CMK (cell line): ENCODE measurements at places on chromosomes 3 and 15.

DNA sequence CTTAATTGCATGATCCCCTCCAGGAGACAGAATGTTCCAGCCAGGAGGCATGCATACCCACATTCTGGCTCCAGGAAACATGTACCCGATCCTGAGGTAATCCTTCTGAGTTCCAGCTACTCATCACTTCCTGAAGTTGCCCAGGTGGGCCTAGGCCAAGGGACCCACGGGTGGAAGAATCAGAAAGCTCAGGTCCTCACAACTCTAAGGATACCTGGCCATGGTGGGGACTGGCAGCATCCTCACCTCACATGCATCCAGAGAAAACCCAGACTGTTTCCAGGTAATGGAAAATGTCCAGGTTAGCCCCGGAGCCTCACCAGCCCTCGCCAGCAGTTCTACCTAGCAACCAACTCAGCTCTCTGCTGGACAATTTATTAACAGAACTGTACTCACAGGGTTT is 78.2 kb downstream of the DAPK2 start:
- no peak for DNase-seq

- no peak for DNase-seq
Measured at GRCh38 chr3:194925614-194926013, 239.9 kb downstream of the FAM43A start.

- no peak for DNase-seq
Measured at GRCh38 chr3:160649596-160649995, 27.4 kb upstream of the ARL14 start.

- DNase-seq, result no peak
Measured at GRCh38 chr15:68775671-68776476, 44.8 kb downstream of the ANP32A start.

DNA sequence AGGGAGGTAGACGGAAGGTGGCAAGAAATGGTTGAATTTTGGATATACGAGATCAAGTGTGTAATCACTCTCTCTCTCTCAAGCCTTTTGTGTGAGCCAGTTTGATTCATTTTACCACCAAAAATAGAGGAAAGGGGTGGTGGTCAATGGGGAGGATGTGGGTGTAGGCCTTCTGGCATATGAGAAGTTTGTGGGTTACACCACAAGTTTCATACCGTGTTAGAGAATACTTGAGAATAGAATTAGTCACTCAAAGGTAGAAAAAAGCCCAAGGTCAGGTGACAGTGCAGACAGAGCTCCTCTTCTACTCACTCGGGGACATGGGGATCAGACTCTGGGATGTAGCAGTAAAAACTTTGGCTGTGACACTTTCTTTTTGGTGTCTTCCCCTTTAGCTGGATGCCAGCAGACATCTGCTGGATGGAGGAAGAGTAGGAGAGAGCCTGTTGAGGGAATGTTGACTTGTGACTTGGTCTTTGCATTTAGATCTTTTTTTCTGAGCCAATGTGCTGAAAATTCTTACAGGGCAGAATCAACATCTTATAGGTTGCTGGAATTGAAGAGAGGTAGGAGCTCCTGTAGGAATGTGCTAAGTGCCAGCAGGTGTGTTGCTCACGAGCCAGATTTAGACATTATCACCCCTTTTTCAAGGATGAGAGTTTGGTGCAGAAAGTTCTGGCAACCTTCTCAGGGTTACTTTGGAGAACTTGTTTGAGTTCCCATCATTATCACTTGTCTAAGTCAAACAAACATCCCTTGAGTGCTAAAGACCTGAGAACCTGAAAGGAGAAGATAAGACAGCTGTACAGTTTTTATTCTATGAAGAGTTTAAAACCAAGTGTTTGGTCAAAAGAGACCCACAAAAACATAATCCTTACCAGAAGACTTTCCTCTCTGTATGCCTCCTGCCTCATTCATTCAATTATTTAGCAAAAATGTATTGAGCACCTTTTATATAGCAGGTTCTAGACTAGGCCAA is 43.9 kb upstream of the RYK start:
- no peak for DNase-seq

DNA sequence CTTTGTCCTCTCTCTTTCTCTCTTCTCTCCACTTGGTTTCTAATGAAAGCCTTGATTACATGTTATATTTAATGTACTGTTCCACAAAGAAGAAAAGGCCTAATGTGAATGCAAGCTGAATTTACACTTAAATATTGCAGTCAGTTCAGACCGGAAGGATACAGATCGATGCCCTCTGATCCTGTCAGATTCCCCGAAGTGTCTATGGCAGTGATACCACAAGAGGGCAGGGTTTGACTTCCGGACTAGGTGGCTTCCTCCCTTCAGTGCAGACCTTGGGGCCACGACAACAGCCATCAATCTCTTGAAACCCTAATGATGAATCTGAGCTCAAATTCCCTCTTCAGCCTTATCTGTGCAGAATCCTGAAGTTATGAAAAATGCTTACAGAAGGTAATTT is 29.5 kb downstream of the AGTR1 start:
- DNase-seq, result no peak

DNA sequence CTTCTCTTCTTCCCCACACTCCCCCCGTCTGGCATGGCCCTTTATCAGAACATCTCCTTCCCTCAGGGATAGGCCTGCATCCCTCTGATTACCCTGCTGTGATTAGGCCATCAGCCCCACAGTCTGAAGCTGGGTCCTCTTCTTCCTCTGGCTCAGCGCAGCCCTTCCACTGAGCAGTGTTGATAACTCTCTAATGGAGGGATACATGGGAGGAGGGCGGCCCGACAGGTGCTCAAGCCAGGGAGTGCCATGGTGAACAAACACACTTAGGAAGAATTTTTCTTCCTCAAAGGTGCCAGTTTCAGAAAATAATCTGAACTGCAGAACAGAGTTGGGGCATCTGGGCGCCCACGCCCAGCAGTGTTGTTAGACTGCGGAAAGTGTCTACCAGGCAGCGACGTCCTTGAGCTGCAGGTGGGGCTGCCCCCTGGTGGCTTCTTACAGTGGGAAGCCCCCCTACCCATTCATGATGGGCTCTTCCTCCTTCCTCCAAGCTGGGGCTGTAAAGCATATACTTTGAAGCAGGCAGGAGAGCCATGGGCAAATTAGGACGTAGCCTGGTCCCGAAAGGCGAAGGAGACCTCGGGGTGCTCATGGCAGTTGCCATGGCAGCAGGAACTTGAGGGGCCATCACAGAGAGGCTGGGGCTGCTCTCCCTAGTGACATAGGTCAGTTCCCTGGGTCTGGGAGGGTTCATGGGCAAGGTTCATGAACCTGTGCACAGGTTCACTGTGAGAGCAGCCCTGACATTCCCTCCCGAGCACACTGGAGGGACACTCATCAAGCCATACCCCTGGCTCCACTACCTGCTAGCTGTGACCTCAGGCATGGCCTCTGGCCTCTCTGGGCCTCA is 33.2 kb upstream of the NR2C2 start:
- DNase-seq, result no peak

DNA sequence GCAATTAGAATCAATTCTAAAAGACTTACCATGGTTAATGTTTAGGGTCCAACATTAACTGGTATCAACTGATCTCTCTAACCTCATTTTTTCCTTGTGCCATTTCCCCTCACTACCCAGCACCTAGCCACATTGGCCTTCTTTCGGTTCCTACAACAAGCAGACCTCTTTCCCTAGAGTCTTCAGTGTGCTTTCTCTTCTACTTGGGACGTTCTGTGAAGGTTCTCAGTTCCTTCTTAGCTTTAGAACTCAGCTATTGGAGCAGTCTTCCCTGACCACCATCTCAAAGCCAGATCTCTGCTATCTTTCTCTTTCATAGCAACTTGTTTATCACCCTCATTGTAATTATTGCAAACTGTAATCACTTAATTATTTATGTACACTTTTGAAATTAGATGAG is 31.5 kb upstream of the MINDY4B start:
- no peak for DNase-seq

GRCh38 chr3:71583566-71584393 is at the start of gene FOXP1:
TSS of gene FOXP1 (minus strand) at chr3:71583728. CDS start at chr3:71198381, 385,347 bp downstream.
- peak; percentile 66 for DNase-seq

- no peak for DNase-seq
Measured at GRCh38 chr3:150545419-150546225, 674 bp downstream of the SERP1 start.

- DNase-seq, result no peak
Measured at GRCh38 chr3:29880809-29881208, 599.9 kb downstream of the RBMS3 start.

GRCh38 chr15:74788683-74789151 is 6.8 kb downstream of the CSK start:
- no peak for DNase-seq

- DNase-seq, result no peak
Measured at GRCh38 chr3:243356-243725, 46.8 kb downstream of the CHL1 start.

DNA sequence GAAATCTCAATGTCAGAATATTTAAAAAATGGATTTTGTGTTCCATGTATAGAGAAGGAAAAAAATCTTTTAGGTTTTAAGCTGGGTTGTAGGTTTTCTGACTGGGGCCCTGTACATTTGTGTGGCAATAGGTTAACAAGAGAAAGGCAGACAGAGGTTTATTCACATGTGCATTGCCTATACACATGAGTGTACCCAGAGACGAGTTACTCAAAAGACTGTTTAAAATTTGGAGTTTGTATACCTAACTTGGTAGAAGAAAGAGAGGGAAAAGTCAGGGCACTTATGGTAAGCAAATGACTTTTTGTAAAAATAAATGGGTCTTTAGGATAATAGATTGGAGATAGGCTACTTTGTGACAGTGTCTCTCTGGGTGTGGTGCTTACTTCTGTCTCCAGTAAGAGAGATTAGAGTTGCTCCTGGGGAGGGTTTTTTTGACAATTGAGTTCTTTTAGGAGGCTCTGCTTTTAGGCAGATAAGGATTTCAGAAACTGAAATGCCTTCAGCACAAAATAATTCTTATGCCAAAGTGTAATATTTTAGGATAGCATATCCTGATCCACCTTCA is 225.2 kb downstream of the TCF12 start:
- no peak for DNase-seq

DNA sequence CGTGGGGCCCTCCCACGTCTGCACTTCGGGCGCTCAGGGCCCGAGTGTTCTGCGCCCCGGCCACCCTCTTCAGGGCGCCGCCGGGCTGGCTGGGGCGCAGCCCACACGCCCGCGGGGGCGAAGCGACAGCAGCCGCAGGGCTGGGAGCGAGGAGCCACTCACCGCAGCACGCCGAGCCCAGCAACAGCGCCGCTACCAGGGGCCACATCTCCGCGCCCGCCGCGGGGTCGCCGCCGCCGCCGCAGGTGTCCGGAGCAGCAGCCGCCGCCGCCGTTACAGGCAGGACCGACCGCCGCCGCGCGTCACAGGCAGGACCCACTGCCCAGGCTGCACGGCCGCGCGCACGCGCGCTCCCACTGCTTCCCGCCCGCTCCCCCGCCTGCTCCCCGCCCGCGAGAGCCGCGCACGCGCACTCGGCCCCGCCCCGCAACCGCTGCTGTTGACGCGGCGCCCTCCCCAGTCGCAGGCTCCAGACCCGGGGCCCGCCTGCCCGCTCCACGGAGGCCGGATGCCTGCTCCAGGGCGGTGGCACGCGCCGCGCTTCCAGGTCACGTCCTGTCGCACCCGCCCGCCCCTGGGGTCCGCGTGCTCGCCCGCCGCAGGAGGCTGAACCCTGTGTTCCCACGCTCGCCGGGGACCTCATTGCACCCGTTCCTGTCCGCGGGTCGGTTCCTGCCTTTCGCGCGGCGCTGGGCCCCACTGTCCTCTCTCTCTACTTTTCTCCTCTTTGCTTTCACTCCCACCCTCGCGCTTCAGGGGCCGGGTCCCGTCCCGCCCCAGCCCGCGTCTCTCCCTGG is at the start of gene CD47:
Gene CD47 (minus strand): TSS at position 331 of the 797 bp plus-strand sequence. CDS start 123 bp downstream, at position 208.
- peak; percentile 73 for DNase-seq

- DNase-seq, result no peak
Measured at GRCh38 chr3:72818092-72818773, 30.0 kb downstream of the SHQ1 start.

- no peak for DNase-seq
Measured at GRCh38 chr3:46429250-46429649, 22.2 kb downstream of the CCRL2 start.

DNA sequence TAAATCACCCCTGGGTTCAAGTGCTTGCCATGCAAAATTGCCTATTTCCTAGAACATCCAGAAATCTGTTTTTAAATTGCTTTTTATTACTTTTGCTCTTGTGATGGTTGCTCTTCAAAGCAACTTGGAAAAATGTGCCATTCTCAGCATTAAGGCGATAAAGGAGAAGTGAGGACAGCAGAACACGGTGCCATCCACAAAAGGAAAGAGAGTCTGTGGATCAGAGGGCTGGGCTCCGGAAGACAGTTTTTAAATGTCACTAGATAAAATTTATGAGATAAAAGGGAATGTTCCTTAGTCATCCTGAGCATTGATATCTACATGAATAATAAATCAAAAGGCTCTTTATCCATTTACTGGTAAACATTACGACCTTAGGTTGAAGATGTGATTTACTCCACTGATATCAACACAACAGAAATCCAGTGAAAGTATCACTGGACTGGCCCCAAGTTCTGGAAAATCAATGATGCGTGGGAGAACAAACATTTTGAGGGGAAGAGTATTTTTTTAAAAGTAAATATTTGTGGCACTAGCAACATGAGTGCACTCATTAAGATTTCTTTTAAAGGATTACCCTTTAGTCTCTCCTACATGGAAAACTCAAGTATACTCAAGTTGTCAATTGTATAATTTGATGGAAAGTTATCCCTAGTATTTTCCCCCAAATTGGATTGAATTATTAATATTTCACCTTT is 554.7 kb downstream of the FHIT start:
- DNase-seq, result no peak
